ENCODE measurements at places on chromosomes 6 and 20.

DNA sequence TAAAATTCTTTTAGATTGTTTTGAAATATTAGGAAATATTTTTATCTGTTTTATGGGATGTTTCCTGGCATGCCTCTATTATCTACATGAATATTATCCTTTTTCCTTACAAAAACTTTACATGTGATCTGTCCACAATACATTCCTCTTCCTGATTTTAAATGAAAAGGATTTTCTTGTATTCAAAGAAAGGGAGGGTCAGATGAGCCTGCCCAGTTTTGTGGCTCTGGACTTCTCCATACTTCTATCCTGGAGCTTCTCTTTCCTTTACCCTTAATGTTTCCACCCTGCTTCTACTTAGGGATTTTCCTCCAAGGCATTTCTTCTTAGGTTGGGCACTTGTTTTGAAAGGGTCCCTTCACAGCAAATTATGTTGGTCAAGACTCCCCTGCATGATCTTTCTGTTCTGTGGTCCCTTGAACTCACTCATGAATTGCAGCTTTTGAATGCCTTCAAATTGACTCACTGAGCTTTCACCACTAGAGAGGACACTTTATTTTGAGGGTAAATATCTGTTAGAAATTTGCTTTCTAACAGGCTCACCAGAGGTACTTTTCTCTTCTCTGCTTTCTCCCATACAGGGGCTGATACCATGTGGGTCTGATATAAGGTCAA lies 104.9 kb downstream of the CENPW start:
- no peak for DNase-seq

- DNase-seq, result no peak
Observed at GRCh38 chr6:16694781-16695578, 66.3 kb downstream of the ATXN1 start.

GRCh38 chr6:20437639-20438038 lies 36.0 kb downstream of the E2F3 start:
- DNase-seq, result no peak

GRCh38 chr6:43454290-43454695 lies 1.1 kb downstream of the DLK2 start:
- no peak for DNase-seq

GRCh38 chr20:23149623-23150279 lies 63.6 kb upstream of the CD93 start:
- DNase-seq, result no peak
